ENCODE measurements at places on chromosomes 2 and 18.

DNA sequence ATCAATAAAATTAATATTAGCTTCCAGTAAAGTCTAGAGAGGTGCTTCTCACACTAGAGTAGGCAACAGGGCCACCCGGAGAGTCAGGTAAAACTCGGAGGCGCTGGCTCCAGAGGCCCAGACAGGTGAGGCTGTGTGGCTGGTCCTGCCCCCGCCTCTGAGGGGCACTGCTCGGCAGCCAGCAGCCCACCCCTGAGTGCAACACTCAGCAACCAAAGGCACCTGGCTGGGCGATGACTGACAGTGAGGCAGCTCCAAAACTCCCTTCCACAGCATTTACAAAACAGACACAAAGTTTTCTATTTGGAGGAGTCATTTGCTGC is 138.8 kb upstream of the ID2 start:
- no peak for DNase-seq

GRCh38 chr2:3320910-3321605 is 56.6 kb downstream of the EIPR1 start:
- no peak for DNase-seq

- DNase-seq, result no peak
Measured at GRCh38 chr2:48829036-48829435, 73.5 kb upstream of the LHCGR start.

- no peak for DNase-seq
Measured at GRCh38 chr2:181786371-181787228, 104.9 kb upstream of the ITPRID2 start.

- DNase-seq, result no peak
Measured at GRCh38 chr2:237150831-237151375, 65.2 kb downstream of the COPS8 start.

- DNase-seq, result no peak
Measured at GRCh38 chr18:61154866-61155265, 178.4 kb upstream of the CDH20 start.

- DNase-seq, result no peak
Measured at GRCh38 chr2:26702025-26702424, 9.5 kb downstream of the KCNK3 start.

All from hepatocyte (in vitro differentiated cells).